Stimulated activated naive CD8-positive, alpha-beta T cell treated with anti-CD3 and anti-CD28 coated beads, Interleukin-15, Interleukin-2, amounts not matched to agents 100 U/mL and 50 U/mL, for 24 hours (primary cell): ENCODE measurements at places on chromosomes 5 and 9.

- DNase-seq, result no peak
Measured at GRCh38 chr5:58451732-58452565, 7.9 kb downstream of the PLK2 start.

GRCh38 chr5:127959152-127959764 lies 124.3 kb upstream of the SLC12A2 start:
- no peak for DNase-seq

- no peak for DNase-seq
Measured at GRCh38 chr9:133825555-133826218, 87.5 kb upstream of the SARDH start.

DNA sequence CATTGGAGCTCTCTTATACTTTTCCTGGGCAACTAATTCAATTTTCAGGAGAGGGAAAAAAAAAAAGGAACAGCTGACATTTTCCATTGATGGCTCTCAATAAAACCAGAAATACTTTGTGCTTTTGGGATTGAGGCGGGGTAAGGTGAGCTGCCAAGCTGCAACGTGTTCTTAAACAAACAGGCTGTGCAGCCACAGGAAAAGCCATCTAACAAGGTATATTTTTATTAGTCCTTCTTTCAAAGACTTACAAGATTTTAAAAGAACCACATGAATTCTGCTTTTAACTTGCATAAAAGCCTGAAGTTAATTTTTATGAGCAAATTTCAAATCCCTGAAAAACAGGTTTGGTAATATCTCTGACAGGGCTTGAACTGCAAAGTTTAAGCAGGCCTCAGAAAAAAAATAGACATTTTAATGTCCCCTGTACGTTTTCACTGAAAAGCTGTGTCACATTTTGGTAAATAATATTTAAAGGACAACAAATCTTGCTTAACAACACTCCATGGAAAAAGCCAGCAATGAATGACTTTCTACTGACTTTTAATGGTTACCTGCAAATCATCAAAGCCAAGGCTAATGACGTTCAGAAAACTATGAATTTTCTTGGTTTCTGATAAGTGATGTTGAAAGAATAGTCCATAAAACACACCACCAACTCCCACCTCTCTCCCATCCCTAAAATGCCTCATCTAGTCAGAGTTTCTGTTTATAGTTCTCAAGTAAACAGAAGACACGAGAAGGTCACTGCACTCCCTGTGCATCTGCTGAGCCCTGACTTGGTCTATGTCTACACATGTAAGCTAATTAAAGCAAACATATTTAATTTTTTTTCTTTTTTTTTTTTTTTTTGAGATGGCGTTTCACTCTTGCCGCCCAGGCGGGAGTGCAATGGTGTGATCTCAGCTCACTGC lies 433.6 kb downstream of the PIK3R1 start:
- no peak for DNase-seq
